ENCODE measurements at places on chromosomes 7 and 10.

DNA sequence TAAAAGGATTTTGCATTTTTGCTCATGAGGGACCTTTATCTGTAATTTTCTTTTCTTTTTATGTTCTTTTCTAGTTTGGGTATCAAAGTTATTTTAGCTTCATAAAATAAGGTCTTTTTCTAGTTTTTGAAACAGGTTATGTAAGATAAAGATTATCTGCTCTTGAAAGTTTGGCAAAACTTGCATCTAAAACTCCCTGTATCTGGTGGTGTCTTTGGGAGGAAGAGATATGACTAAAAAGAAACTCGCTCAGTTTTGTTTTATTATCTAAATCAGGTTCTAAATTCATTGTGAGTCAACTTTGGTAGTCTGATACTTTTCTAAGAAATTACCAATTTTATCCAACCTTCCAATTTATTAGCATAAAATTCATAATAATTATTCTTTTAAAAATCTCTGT lies 55.1 kb downstream of the VCL start:
- no peak for DNase-seq

GRCh38 chr10:132690401-132690800 lies 95.5 kb downstream of the NKX6-2 start:
- DNase-seq, result no peak

- DNase-seq, result peak; percentile 54
These were observed 658.1 kb upstream of the MGMT start for GRCh38 chr10:128808921-128809440.

GRCh38 chr7:129774359-129774758 lies 162.8 kb downstream of the NRF1 start:
- no peak for DNase-seq

DNA sequence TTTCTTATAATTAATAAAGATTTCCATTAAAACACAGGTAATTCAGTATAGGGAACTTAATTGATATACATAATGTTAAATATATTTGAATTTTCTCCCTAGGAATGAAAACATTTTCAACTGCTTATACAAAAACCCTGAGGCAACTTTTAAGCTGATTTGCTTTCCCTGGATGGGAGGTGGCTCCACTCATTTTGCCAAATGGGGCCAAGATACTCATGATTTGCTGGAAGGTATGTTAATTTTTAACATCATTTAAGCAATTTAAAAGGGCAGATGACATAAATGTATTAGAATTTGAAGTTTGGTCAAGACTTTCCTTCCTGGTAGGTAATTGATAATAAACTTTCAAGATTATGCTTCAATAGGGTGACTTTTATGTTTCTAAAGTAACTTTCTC lies 5.8 kb downstream of the OLAH start:
- no peak for DNase-seq

DNA sequence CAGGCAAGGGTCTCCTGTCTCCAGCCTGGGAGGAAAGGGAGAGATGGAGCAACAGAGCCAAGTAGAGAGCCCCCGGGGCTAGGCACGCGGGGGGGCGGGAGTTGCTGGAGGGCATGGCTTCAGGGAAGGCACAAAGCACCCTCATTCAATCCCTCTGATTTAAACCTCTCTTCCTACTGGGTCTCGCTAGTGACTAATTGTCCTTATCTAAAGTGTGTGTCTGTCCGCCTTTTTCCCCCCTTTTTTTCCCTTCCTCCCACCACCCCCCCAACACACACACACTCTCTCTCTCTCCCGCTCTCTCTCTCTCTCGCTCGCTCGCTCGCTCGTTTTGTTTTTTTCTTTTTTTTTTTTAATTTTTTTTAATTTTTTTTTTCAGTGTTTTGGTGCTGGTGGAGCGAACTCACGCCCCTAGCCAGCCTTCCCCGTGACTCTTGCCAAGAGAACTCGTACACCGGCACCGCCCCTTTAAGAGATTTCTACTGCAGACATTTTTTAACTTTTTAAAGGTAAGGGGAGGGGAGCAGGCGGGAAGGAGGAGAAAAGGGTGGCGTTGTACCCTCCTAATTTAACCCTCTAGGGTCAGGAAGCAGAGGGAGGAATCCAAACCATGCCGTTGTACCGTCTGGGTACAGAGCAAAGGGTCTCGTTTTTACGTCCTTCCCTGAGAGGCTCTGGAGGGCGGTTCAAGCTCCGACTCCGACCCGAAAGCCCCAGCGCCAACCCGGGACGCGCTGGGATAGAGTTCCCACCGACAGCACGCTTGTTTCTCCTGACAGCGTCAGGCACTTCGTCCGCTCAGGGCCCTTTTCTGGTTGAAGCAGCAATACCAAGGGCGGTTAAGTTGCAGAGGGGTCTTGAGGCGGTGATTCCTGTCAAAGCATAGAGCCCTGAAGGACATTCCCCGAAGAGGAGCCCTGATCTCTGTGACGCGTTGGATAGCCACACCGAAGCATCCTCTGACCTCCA lies at the start of gene HPSE2:
TSS of gene HPSE2 (minus strand) at position 195 of the 969 bp plus-strand sequence.
- DNase-seq, result no peak

- DNase-seq, result no peak
These were observed 29.0 kb downstream of the MGAM2 start for GRCh38 chr7:142140401-142140959.

DNA sequence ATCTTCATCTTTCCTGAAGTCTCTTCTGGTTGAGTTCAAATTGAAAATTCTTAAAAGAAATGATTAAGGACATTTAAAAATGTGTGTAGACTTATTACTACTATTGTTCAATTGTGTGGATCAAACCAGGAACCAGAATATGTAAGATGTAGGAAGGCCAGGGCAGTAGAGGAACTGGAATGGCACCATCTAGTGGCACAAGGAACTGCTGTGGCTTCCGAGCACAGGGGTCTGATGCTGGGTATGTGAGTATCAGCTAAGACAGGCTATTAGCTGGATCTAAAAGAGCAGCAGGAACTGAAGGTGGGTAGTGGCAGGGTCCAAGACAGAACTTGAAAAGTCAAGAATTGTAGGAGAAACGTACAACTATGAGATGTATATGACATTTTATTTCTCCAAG lies 247.3 kb downstream of the SEMA3A start:
- peak; percentile 9 for DNase-seq

GRCh38 chr7:9600974-9601373 lies 1167.6 kb downstream of the NXPH1 start:
- no peak for DNase-seq

DNA sequence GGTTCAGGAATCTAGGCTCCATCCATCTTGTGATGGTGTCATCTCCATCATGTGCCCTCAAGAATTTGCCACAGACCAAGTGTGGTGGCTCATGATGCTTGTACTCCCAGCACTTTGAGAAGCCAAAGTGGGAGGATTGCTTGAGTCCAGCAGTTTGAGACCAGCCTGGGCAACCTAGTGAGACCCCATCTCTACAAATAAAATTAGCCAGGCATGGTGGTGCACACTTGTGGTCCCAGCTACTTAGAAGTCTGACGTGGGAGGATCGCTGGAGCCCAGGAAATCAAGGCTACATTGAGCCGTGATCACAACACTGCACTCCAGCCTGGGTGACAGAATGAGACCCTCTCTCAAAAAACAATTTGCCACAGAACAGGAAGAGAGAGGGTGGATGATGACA lies 53.0 kb upstream of the SEPHS1 start:
- no peak for DNase-seq

- DNase-seq, result no peak
These were observed 230.9 kb upstream of the AGK start for GRCh38 chr7:141320287-141320686.

GRCh38 chr7:87330942-87331341 lies 14.5 kb upstream of the CROT start:
- DNase-seq, result no peak

- peak; percentile 62 for DNase-seq
These were observed 2.1 kb upstream of the ADD3 start for GRCh38 chr10:110005719-110006118.

DNA sequence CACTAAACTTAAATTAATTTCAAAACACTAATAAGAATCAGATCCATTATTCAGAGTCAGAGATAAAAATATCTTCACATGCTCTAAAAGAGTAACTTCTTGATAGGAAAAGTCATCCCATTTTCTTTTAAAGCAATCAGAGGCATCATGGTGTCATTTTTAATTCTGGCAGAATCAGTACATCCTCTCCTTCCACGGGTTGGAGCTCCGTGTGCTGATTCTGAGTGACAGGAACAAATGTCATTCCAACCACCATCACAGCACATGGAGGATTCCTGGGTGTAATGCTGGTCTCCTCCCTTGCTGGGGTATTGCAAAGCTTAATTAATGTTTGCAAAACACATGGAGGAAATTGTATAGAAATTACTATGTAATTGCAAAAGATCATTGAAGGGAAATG lies 114.5 kb upstream of the IMMP2L start:
- DNase-seq, result no peak

GRCh38 chr10:132809232-132810140 lies 23.5 kb upstream of the NKX6-2 start:
- DNase-seq, result no peak

GRCh38 chr7:17940951-17941431 lies 697 bp upstream of the SNX13 start:
- DNase-seq, result no peak

DNA sequence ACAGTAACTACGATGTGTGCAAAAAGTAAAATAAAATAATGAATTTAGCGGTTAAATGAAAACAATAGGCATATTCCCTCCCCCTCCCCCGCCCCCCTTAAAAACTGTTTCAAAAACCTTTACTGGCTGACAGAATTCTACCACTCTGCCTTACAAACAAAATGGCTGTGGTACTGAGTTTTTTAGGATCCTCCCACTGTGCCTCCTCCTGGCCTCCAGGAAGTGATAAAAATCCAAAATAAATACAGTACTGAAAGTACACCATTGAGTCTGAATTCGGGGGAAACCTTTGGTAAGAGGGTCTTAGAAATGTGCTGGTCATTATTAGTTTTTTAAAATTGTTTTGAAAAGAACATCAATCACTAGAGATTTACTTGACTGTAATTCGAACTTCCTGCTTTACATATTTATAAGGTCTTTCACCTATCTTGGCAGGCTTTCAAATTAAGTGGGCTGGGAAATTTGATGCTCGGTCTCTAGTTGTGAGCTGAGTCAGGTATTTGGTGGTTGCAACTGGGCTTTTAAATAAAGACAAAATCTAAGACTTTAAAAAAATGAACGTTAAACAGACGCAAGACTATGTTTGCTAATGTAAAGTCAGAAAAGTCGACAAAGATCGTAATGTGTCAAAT lies 32.5 kb upstream of the EPC1 start:
- peak; percentile 66 for DNase-seq

GRCh38 chr10:93420944-93421825 lies 60.9 kb downstream of the MYOF start:
- no peak for DNase-seq

DNA sequence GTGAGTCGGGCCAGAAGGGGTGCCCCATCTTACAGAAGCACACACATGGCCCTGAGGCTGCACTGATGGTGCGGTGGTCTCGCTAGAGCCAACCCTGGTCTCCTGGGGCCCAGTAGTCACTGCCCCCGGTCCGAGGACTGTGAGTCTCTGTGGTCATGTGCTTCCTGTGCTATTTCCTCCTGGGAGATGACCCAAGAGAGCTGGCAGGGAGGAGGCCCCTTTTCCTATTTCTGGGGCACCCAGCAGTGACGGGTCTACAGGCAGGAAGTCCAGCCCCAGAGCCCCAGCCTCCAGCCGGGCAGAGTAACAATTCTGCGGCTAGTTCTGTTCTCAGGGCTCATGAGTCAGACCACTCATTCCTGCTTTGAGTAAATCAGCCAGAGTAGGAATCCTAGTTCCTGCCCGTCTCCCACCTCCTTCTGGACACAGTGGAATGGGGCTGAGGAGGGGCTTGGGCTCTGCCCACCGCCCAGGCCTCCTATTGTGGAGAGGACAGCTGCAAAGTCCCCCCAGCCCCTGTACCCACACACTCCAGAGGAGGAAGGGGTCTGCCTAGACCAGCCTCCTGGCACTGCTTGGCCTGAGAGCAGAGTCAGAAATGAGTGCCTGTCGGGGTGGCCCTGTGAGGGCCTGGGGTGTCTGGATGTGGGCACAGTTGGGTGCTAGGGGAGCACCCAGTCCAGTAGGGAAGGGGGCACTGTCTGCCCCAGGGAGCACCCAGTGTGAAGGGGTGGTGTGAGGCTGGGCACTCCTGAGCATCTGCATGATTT lies 80.5 kb upstream of the PPIF start:
- DNase-seq, result peak; percentile 93

GRCh38 chr10:33137356-33138005 lies 179.5 kb upstream of the ITGB1 start:
- peak; percentile 61 for DNase-seq

DNA sequence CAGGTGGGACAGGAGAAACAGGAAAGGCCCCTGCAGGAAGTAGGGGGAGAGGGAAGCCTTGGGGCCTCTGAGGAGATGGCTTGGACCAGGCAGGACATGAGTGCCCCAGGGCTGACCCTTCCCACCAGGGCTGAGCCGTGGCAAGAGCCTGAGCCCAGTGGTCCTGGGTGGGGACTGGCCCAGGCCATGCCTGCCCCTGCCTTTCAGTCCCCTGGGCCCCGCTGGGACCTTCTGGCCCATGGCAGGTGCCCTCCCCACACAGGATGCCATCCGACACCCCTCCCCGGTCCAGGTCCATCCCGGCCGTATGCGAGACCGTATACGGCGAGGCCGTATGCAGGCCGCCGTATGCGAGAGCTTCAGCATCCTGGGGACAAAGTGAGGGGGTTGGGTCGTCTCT lies 2.0 kb downstream of the GRIFIN start:
- no peak for DNase-seq
